CD4-positive, alpha-beta T cell (primary cell): ENCODE measurements at places on chromosomes 3 and 15. TPM values are rescaled to one million over a fixed set of nuclear protein-coding genes. Genes with fewer than 3 reads are reported as not detected.
A peak's percentile ranks its signal among the peaks of the same experiment; 100 is the strongest.

GRCh38 chr15:90742087-90742486 is 24.9 kb downstream of the BLM start:
- DNase-seq, result no peak

GRCh38 chr15:63997715-63998442 is 48.4 kb downstream of the DAPK2 start:
- DNase-seq, result no peak

DNA sequence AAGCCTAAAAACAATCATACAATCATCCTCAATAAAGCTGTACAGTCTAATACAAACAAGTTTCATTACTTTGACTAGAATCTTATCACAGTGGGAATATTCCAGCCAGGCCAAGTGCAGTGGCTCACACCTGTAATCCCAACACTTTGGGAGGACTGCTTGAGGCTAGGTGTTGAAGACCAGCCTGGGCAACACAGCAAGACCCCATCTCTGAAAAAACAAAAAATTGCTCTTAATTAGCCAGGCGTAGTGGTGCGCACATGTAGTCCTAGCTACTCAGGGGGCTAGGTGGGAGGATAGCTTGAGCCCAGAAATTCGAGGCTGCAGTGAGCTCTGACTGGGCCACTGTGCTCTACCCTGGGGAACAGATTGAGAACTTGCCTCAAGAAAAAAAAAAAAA is 3.3 kb downstream of the RPN1 start:
- DNase-seq, result no peak

- peak; percentile 12 for DNase-seq
These were observed 718 bp downstream of the BNIP2 start for GRCh38 chr15:59688423-59688781.

GRCh38 chr3:180420016-180420415 is 181.9 kb upstream of the TTC14 start:
- no peak for DNase-seq

The PROS1 gene
- total RNA-seq, result not detected

GRCh38 chr15:92625251-92625980 is 30.2 kb downstream of the FAM174B start:
- no peak for DNase-seq

The CILP gene
- 0.33 TPM for total RNA-seq

The ACTC1 gene
- total RNA-seq, result not detected

The SMCO1 gene
- total RNA-seq, result not detected
